C1 segment of cervical spinal cord (tissue), 14 donors: ENCODE measurements at places on chromosomes 16 and 17.

GRCh38 chr16:79008036-79008868 is 592.3 kb downstream of the MAF start:
- DNase-seq, result no peak

GRCh38 chr17:18185391-18185790 is 1.8 kb downstream of the ALKBH5 start:
- no peak for DNase-seq

GRCh38 chr16:397736-398332 is 835 bp downstream of the NME4 start:
- DNase-seq, result peak; percentile 21

DNA sequence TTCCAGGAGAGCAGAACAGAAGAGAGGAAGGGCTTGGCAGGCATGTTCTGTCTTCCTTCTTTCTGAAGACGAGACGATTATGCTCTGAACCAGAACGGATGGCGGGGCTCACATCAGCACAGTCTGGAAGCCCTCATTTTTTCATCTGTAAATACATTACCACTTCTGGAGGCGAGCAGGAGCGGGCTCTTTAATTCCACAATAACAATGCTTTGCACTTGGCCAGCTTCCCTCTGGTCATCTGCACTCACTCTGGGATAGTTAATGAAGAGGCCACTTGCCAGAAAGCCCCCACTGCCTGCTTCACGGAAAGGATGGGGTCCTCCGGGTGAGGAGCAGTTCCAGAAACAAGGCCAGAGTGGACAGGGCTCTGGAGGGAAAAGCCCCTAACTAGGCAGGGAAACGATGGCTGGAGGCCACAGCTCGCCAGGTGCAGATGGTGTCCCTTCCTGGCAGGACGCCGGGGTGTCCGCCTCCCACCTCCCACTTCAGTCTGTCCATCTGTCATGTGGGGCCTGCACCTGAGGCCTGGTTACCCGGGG is 13.1 kb upstream of the BCAR1 start:
- DNase-seq, result no peak

DNA sequence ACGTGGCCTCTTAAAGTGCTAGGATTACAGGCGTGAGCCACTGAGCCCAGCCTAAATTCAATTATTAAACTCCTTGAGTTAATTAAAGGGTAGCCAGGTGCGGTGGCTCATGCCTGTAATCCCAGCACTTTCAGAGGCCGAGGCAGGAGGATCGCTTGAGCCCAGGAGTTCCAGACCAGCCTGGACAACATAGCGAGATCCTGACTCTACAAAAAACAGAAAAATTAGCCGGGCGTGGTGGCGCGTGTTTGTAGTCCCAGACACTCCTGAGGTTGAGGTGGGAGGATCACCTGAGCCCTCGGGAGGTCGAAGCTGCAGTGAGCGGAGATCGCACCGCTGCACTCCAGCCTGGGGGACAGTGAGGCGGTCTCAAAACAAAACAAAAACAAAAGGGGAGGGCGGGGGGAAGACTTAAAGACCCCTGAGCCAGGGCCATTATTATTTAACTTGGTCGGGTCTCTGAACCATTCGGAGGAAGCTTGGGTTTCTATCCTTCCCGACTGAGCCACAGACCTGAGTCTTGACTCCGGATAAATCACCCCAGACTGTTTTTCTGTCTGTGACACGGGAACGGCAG is 19.5 kb downstream of the BCL7C start:
- DNase-seq, result no peak

DNA sequence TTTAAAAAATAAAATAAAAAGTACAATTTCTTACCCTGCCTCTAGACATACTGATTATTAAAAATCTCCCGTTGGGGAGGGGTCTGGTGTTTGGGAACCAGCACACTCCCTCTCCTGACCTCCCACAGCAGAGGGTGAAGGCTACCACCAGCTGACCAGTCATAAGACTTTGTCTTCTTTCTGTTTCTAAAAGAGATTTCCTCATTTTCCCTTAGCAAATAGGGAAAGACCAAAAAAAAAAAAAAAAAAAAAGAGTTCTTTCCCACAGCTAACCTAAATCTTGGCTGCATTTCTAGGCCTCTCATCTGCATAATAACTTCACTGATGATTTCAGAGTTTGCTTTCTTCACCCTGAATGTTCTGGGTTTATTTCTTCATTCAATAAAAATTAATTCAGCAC is 30.3 kb downstream of the CDK5RAP3 start:
- DNase-seq, result no peak

- DNase-seq, result peak; percentile 7
Observed at GRCh38 chr17:59846394-59847165, 46.2 kb downstream of the TUBD1 start.

DNA sequence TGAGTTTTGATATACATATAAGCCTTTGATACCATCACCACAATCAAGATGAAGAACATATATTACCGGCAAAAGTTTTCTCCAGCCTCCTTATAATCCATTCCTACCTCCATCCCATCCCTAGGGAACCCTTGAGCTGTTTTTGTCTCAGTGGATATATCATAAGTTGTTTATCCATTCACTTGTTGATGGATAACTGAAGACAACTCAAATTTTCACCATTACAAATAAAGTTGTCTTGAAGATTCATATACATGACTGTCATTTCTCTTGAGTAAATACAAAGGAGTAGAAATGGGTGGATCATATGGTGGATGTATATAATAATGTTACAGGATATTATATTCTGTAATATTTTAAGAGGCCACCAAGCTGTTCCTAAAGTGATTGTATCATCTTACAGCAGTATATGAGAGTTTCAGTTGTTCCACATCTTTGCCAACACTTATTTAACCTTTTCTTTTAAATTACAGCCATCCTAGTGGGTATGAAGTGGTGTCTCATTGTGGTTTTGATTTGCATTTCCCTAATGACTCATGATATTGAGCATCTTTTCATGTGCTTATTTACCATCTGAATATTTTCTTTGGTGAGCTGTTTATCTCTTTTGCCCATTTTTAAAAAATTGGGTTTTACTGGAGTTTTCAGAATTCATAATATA is 17.4 kb downstream of the NF1 start:
- no peak for DNase-seq

GRCh38 chr17:8821446-8822105 is 22.4 kb upstream of the MFSD6L start:
- no peak for DNase-seq

DNA sequence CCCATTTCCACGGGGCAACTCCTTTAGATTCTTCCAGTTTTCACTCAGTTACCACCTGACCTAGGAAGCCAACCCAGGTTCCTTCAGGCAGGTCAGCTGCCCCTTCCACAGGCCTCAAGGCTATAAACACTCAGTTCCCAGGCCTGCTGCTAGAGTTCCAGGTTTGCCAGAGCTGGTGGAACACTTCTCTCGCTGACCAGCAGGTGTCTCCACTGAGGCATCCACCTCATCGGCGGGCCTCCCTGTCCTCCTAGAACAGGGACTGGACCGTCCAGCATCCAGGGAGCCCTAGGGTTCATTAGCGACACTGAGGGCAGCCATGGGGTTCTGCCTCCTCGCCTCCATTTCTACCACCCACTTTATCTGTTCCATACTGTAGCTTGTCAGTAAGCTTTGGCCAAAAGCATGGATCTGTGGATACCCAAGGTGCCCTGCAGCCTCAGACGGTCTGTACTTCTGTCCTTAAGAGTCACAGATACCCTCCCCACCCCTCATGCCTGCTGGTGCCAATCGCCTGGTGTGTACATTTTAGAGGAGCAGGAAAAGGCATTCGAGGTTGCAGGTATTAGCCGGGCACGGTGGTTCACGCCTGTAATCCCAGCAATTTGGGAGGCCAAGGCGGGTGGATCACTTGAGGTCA is 29.0 kb downstream of the PIMREG start:
- no peak for DNase-seq

- no peak for DNase-seq
Observed at GRCh38 chr16:78684030-78684611, 584.7 kb downstream of the WWOX start.

DNA sequence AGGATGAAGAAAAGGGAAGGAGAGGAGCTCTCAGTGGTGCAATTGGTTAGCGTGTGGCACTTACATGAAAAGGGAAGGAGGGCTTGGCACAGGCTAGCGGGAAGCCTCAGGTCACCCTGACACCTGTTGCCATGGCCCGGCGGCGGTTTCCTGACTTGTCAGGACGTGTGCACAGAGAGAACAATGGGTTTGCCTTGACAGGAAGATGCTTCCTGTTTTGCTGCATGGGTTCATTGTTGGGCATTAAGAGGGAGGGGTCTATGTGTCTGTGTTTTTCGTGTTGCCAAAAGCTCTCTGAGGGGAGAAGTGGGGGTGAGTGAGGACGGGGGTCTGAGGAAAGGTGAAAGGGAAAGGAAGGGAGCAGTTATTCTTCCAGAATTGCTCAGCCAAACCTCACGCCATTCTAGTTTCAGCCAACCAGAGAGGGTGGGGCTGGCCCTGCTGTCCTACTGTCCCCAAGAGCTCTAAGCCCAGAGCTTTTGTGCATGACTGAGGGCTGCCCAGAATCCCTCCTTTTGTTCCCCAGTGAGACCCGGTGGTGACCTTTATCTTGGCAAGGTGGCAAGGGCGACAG is 17.1 kb upstream of the CCR7 start:
- no peak for DNase-seq

- no peak for DNase-seq
Observed at GRCh38 chr16:27430923-27431484, 29.0 kb downstream of the IL21R start.

DNA sequence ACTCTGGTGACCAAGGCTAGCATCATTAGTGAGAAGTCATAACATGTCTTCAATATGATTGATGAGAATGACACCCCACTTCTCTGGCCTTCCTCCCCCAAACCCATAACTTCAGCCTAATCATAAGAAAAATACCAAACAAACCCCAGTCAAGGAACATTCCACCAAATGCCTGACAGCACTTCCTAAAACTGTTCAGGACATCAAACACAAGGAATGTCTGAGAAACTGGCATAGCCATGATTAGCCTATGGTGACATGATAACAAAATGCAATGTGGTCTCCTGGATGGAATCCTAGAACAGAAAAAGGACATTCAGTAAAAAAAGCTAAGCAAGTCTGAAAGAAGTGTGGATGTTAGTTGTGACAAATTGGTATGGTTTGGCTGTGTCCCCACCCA is 24.7 kb upstream of the TBX4 start:
- no peak for DNase-seq

DNA sequence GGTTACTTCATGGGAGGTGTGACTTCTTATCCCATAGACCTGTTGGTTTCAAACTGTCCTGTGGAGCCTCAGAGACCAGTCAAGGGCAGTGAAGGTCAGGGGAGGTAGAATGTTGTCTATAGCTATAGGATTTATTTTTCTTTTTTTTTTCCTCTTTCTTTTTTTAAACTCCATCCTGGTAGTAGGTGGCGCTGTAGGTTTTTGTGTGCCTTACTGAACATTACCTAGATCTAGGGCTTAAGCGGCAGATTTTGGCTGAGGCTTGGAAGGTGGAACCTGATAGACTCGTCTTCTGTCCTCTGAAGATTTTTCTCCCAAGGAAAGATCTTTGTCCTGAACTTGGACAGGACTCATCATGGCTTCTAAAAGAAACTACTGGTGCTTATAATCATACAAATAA is 8.2 kb upstream of the LASP1NB start:
- DNase-seq, result no peak

DNA sequence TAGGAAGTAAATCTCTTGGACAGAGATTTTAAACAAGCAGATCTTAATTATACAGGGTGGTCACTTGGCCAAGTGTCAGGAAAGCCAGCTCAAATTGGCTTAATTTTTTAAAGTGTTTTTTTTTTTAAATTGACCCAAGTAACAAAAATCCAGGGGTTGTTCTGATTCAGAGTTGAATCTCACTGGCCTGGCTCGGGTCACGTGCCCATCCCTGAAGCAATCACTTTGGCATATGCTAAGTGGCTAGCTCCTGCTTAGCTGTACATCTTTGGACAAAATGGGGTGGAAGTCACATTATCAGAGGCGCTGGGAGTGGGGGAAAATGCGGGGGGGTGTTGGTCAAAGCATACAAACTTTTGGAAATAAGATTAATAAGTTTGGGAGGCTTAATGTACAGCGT is 23.6 kb downstream of the CLEC19A start:
- DNase-seq, result no peak

GRCh38 chr17:21289902-21290571 is 5.5 kb downstream of the MAP2K3 start:
- peak; percentile 40 for DNase-seq

- DNase-seq, result no peak
Observed at GRCh38 chr16:55853114-55853513, 20.2 kb upstream of the CES1 start.

GRCh38 chr16:72172105-72173034 is at the start of gene PMFBP1:
Gene PMFBP1, minus strand, starts transcription at chr16:72172155. Its CDS starts 947 bp downstream, at chr16:72171208.
- no peak for DNase-seq

DNA sequence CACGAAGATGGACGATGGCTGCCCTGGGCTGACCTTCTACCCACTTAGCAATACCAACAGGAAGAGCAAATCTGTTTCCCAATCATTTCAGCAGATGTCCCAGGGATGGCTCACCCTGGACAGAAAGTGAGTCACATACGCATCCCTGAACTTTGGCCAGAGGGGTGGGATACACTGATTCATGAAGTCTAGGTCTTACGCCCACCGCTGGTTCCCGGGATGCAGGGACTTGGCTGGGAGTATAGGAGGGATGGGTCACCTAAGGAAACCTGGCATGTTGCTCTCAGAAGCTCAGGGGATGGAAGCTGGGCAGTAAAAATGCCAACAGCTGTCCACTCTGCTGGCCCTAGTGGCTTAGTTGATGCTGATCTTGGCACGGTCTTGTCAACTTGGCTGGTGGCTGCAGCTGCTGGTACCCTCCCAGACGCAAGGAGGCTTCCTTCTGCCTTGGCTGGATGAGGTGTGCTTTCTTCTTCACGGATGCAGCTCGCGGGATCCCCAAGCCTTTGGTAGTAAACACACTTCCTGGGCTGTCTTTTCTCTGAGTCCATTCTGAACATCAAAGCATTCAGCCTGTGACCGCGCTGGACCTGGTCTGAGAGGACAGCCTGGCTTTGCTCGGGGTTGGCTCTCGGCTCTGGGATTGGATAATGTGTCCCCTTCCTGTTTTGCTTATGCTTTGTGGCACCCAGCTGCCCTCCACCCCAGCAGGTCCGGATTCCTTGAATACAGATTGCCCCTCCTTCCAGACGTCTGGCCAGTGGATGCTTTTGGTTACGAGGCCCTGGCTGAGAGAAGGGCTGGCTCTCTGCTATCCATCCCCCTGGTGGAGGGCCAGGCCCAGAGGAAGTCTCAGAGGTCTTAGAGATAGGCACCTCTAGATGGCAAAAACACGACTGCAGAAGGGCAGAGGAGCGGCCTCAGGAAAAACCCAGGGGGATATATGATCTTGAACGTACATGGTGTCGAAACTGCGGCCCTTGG is 71.5 kb downstream of the RAP1GAP2 start:
- DNase-seq, result no peak

GRCh38 chr17:17511881-17512858 is 16.0 kb upstream of the RASD1 start:
- DNase-seq, result no peak

DNA sequence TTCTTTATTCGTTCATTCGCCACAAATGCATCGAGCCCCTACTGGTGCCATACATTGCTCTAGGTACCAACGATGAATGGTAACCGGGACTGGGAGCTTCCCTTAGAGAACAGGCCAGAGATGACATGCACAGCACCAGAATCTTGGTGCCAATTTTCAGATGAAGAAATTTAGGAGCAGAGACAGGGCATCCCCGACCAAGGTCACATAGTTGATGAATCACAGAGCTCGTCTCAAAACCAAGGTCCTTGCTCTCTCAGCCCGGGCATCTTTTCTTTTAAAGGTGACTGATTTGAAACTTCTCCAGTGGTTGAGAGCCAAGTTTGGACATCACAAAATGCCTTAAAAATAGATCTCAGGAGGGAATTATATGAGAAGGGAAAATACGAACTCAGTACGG is 73.2 kb upstream of the C16orf82 start:
- no peak for DNase-seq
